ENCODE measurements at places on chromosomes 4 and X.

DNA sequence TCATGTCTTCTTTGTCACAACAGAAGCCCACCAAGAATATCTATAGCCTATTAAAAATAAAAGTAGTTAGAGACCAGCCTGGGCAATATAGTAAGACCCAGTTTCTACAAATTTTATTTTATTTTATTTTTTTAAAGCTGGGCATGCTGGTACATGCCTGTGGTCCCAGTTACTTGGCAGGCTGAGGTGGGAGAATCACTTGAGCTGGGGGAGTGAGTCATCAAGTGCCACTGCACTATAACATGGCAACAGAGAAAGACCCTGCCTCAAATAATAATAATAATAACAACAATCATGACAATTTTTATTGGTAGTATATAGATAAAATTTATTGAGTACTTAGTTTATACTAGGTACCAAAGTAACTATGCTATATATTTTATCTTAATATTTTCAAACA, 93.0 kb upstream of the NPFFR2 start:
- DNase-seq: no peak

DNA sequence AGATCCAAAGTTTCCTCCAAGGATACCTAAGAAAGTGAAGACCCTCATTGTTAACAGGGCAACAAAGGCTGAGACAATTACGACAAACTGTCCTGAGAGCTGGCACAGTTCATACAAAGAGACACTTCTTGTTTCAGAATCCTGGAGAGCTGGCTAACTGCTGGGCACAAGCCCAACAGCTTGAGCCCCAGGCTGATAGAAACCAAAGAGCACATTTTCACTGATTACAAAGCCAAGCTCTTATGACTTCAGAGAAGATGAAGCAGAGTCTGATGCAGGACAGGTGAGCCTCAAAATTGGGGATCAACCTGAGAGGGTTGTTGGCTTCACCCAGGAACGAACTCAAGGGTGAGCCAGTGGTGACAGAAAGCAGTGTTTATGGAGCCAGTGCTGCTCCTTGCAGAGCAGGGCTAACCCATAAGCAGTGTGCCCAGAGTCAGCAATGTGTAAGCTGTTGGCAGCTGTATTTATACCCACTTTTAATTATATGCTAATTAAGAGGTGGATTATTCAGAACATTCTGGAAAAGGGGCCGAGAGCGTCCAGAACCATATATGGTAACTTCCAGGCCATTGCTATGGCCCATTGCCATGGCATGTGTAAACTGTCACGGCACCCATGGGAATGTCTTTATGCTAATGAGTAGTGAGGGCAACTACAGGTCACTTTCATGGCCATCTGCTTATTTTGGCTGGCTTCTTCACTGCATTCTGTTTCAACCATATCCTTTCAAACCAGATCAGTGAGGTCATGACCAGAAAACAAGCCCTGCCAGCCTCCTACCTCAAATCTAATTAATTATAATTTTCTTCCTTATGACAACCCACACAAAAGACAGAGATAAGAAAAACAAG, 183.7 kb downstream of the EVC2 start:
- no peak for DNase-seq

GRCh38 chr4:3091464-3091863, 17.0 kb downstream of the HTT start:
- DNase-seq: no peak

- DNase-seq: no peak
Measured at GRCh38 chr4:7973545-7973981, 33.9 kb upstream of the AFAP1 start.

GRCh38 chr4:7424553-7425111, 10.1 kb downstream of the PSAPL1 start:
- DNase-seq: no peak

DNA sequence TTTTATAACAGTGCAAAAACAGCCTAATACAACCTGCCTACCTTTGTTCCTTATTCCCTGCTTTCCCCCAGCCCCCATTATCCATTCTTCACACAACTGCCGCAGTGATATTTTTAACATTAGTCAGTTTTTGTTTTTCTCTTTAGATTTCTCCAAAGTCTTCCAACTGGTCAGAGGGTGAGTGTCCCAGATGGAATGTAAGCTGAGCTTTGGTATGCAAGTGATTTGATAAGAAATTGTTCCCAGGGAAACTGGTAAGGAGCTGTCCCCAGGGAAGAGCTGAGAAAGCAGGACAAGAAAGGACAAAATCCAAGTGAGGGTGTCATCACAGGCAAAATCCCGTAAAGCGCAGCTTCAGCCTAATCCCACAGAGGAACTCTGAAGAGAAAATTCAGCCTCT, 475.5 kb upstream of the ADGRL3 start:
- no peak for DNase-seq

- no peak for DNase-seq
Measured at GRCh38 chr4:118345813-118346212, 7.0 kb downstream of the PRSS12 start.

DNA sequence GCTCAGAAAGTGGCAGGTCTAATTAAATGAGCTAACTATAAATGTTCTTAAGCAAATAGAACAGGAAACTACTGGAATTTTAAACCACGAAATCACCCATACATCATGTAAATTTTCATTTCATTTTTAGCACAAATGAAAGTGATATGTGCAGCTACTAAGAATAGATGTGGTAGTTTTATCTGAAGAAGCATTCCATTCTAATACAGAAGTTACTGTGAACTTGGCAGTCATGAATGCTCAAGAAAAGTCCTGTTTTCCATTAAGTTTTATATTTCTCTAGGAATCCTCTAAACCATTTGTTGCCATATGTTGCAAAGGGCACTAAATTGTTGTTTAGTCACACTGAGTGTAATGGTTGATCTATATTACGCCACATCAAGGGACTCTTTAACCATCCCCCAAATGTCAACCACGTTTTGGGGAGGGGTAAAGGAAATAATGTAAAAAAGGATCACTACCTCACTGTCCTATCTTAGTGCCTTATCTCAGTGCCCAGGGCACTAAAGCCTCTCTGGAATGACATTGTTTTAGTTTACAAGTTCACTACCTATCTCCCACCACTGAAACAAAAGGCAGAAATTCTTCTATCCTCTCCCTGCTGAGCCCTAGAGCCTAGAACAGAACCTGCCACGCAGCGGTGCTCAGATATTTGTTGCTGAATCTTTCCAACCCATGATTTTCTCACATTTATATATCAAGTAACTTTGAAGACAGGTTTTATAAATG, 118.0 kb downstream of the SHISA3 start:
- DNase-seq: no peak
